Brain pericyte (primary cell): ENCODE measurements at places on chromosomes 5 and 9.

DNA sequence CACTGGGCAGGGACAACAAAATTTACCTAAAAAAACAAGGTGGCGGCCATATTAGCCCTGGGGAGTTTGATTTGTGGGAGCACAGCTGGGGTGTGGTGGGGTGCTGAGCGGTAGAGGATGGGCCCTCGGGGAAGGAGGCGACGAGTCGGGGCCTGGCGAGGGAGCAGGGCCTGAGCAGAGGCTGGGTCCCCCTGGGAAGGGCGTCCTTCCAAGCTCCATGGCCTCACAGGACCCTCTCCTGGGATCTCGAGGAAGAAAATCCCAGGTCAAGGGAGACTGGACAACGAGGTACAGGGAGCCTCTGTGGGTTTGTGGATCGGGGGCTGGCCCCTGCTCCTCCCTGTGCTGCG is 165.5 kb downstream of the CACNA1B start:
- DNase-seq = no peak

- DNase-seq = peak; percentile 39
Measured at GRCh38 chr9:77752554-77752953, 104.4 kb upstream of the GNA14 start.

DNA sequence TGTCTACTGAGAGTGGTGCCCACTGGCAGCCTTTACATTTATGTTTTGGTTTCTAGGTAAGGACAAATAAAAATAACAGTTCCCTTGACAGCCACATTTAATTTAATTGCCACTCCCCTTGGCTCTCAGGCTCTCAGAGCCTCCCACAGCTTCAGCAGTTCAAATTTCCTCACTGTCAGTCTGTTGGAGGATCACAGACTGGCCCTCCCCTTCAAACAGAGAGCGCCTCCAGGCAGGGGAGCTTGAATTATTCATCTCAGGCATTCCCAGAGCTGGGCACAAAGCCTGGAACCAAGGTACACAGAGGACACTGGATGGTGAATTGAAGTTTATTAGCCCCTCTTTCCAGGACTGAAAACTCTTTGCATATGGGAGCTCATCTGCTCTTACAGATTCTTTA is 407.7 kb downstream of the SPOCK1 start:
- DNase-seq = no peak

DNA sequence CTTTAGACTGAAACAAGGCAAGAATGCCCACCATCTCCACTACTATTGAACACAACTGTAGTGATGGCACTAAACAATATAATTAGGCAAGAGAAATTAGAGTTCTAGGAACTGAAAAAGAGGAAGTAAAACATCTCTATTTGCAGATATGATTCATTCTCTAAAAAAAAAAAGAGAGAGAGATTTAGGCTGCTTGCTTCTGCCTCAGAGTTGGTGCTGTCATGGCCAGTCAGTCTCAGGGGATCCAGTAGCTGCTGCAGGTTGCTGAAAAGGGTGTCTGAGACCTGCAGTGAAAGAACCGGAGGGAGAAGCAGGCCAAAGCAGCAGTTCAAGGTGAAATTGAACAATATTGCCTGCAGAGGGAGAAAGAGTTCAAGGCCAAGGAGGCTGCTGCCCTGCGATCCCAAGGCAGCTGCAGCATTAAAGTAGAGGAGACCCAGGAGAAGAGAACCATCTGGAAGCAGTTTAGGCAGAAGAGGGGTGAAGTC is 72.5 kb downstream of the AP3B1 start:
- DNase-seq = no peak

- no peak for DNase-seq
Measured at GRCh38 chr5:177477701-177478477, 4.5 kb upstream of the DBN1 start.

DNA sequence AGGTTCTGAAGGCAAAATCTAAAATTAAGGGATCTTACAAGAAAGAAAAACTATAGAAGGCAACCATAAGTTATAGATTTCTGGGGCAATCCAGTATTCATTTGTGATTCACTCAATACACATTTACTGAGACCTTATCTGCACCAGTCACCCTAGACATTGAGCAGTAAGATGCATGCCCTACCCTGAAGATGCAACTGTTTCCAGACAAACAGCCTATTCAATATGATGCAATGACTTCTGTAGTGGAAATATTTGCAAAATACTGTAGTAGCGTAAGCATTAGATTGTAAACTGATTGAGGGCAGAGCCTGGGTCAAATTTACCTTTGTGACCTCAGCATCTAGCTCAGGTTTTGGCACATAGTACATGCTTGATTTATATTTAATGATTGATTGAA is 256.2 kb upstream of the ACTBL2 start:
- DNase-seq = no peak

DNA sequence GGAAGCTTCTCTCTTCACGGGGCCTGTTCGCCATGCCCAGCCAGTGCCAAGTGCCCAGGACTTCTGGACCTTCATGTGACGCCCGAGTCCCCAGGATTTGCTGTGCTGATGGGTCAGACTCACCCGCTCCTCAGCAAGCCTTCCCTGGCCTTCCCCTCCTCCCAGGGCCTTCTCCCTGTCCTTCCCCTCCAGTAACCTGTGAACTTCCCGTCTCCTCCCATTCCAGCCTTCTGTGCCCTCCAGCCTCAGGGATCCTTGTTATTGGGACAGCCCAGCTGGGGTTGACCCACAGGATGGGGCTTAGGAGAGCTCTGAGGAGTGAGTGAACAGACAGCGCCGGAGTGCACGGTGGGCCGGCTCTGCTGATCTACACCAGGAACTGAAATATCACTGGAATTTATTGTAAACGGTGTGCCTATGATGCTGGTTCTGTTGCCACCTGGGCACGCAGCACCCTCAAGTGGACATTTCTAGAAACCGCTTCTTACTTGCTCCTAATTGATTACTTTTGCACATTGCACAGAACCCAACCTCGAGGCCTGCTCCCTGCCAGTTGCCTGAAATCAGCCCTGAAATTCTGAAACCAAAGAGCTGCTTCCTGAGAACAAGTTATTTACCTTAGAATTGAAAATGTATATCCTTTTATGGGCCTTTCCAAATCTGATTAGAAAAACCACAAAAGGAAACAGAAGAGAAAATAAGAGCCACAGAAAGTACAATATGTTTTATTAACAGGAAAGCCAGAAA is 1.5 kb downstream of the SPAAR start:
- DNase-seq = no peak

DNA sequence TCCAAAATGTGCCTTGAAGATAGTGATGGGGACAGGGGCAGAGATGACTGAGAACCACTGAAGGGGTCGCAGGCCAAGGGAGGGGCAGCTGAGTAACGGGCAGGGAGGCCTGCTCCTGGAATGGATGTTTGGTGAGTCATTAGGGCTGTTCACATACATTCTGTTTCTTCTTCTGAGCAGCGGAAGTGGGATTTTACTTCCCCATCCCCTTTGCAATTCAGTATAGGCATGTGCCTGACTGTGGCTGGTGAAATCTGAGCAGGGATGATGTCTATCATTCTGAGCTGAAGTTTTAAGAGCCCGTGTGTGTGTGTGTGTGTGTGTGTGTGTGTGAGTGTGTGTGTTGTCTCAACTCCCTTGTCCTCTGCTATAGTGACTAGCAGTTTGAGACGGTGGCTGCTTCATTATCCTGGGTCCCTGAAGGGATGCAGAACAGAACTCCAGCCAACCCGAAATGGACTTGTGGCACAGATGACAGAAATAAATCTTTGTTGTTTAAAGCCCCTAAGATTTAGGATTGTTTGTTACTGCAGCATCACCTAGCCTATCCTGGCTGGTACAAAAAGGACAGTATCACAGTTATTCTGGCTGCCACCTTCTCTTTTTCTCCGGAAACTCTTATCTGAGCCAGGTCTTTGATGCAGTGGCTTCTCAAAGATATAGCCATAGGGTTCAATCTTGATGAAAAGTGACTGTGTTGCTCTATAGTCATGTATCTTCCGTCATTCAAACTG is 29.2 kb upstream of the TGFBI start:
- DNase-seq = no peak

- DNase-seq = no peak
Measured at GRCh38 chr5:132250547-132250946, 6.9 kb upstream of the PDLIM4 start.

DNA sequence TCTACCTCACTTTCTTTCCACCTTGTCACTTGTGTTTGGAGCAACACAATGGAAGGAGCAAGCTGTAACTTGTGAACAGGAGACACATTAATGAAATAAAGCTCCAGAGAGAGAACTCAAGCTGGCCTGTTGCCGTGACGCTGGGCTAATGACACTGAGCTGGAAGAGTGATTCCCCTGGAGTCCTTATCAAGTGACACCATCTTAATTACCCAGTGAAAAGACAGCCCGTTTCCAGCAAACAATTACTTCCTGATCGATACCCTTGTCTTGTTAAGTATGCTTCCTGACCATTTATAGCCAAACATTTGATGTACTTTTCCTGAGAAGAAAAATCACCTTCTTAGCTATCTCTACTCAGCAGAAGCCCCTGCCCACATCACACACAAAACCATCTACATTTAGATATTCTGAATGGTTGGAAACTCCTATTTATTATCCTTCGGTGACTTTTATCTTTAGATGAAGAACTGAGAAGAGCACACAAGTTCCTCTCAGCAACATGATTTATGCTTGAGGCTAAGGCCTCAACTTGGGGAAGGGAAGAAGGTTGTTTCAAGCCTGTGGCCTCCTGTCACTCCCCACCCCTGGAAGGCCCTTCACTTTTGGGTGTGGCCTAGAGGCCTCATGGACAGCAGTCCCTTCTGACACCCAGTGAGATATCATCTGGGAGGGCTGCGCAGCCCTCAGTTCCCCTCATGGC is 34.1 kb downstream of the CRHBP start:
- DNase-seq = no peak

DNA sequence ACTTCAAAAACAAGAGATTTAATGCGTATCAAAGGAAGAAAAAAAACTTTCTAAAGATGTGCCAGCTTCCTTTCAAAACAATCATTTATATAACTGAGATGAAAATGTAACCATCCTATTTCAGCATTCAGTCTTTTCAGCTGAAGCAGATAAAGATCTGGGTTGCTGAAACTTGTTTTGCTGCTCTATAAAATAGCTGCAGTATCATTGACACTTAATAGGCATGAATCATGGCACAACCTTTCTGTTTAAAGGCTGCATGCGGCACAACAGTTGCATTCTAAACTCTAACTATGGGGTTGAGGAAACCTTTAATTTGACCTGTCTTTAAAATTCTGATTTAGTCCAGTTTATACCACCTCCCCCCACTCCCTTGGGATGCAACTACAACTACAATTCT is 196.7 kb downstream of the MPDZ start:
- no peak for DNase-seq

DNA sequence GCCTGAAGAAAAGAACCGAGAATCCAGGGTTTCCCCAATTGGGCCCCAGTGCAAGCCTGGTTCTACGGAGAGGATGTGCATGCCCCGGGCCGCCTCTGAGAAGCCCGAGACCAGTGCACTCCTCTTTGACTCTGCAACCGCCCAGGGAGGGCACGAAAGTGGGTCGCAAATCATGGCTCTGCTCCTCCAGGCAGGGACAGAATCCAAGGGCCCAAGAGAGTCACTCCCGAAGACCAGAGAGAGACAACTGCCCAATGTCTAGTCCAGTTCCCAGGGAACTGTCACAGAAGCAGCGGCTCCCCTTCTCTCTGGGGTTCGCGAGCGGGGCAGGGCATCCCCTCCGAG is 107.8 kb downstream of the PSD2 start:
- no peak for DNase-seq

DNA sequence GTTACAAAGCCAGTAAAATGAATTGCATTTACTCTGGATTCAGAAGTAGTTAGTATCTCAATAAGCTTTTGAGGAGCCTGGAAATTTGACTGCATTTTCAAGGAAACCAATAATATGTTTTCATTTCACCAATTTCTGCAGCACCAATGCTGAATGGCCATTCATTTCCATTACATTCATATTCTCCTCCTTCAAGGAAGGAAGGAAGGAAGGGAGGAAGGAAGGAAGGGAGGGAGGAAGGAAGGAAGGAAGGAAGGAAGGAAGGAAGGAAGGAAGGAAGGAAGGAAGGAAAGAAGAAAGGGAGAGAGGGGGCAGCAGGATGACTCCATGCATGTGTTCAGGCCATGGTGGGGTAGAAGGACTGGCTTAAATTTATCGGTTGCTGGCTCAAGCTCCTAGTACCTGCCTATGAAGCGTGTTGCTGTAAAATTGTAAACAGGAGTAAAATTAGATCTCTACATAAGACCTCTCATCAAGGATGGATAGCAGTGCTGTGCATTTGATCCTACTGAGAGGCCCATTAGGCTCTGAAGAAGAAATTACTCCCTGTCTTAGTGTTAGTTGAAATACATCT is 498.8 kb upstream of the TNC start:
- no peak for DNase-seq

- DNase-seq = no peak
Measured at GRCh38 chr9:110688329-110688728, 19.7 kb downstream of the MUSK start.

- DNase-seq = no peak
Measured at GRCh38 chr5:10555277-10555684, 8.6 kb upstream of the ANKRD33B start.

GRCh38 chr9:116482740-116483139 is 204.4 kb upstream of the TRIM32 start:
- no peak for DNase-seq

- no peak for DNase-seq
Measured at GRCh38 chr9:68781928-68782327, 76.9 kb downstream of the PIP5K1B start.

GRCh38 chr5:171934586-171934985 is 71.9 kb downstream of the FBXW11 start:
- no peak for DNase-seq

DNA sequence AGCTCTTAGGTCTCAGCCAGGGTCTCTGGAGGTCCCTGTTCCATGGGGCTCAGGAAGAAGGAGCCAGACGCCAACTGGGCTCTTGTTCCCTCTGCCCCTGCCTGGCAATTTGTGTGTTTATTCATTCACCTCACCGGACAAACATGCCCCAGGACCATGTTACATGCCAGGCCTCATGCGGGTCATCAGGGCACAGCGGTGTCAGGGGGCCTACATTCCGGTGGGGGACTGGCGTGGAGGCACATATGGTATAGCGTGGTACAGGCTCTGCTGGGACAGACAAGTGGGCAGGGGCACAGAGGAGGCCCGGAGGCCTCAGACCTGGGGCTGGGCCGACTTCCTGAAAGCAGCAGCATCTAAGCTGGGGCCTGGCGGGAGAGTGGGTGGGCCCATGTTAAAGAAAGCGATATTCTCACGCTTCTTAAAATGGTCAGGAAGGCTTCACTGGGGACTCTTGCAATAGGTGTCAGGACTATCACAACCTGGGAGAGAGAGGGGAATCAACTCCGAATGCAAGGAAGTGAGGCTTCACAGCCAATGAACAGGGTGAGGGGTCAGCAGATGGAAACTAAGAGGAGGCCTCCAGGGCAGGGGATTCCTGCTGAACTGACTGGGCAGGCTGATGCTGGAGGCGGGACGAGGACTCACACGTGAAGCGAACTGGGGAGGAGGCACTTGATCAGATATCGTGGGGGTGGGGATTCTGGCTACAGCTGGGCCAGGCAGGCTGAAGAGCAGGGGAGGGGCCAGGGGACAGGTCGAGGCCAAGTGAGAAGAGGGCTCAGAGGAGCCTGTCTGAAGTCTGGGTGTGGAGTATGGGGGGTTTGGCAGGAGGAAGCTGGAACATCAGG is 41.9 kb downstream of the NCS1 start:
- no peak for DNase-seq

- DNase-seq = no peak
Measured at GRCh38 chr5:35058374-35058788, 10.6 kb upstream of the AGXT2 start.
